Stimulated activated CD4-positive, alpha-beta T cell treated with anti-CD3 and anti-CD28 coated beads, Interleukin-1b, Interleukin-23, amount 100 ng/mL, for 1 hour (primary cell): ENCODE measurements at places on chromosomes 16 and 17.

GRCh38 chr16:4609200-4610010 lies 5.3 kb downstream of the UBALD1 start:
- DNase-seq, result no peak

GRCh38 chr16:83730812-83731211 lies 77.0 kb upstream of the HSBP1 start:
- no peak for DNase-seq

DNA sequence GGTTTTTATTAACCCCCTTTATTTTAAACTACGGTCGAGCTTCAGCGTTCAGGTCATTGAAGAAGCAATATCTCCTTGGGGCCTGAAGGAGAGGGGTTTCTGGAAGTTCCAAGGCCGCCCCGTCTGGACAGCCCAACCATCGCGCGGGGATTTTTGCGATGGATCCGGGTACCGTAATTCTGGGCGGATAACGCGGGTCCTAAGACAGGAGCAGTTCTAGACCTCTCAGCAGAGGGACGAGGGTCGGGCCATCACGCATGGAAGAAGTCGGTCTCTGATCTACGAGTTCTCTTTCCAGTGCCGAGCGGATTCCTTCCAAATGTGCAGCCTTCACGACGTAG lies 3.6 kb downstream of the BORCS6 start:
- no peak for DNase-seq

DNA sequence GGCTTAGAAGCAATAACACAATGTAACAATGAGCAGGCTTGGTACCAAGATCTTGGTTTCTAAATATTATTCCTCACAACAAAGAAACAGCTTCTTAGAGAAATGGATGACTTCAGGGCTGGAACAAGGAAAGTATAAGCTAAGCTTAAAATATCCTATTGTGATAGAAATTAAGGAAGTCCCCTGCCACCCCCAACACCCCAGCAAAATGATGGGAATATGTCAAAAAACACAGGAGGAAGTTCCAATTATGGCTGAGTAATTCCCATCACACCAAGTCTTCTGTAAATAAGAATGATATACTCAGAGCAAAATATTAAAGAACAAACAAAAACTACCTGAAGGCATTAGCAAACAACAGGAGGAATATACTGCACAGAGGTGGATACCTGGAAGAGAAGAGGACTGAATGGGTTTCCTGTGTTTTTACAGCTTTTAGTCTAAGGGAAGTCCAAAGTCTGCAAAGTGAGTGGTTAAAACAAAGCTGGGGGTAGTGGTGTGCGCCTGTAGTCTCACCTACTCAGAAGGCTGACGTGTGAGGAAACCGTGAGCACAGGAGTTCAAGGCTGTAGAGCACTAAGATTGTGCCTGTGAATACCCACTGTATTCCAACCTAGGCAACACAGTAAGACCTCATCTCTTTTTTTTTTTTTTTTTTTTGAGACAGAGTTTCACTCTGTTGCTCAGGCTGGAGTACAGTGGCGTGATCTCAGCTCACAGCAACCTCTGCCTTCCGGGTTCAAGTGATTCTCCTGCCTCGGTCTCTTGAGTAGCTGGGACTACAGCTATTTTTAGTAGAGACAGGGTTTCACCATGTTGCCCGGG lies 17.1 kb upstream of the ATP6V0A1 start:
- DNase-seq, result no peak

DNA sequence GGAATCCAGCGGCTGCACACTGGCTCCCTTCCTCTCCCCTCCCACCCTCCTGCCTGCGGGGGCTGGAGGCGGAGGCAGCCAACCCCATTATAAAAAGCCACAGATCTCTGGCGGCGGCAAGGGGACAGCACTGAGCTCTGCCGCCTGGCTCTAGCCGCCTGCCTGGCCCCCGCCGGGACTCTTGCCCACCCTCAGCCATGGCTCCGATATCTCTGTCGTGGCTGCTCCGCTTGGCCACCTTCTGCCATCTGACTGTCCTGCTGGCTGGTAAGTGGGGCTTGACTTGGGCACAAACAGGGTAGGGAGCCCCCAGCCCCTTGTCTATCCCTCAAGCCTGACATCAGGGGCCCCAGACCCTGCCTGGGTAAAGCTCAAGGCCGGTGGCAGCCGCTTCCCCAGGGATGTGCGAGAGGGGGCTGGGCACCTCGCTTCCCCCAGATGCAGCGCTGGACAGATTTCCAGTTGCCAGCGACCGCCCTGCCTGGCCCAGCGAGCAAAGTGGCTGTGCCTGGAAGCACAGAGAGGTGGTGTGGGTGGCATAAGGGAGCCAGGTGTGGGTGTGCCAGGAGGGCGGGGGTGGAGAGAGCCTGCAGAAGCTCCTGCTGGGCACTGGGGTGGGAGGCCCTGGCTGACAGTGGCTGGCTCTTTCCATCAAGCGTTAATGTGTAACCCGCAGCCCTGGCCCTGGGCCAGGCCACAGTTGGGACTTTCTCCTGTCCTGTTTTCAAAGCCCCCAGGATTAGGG lies at the start of gene CX3CL1:
Gene CX3CL1, plus strand, starts transcription at position 119 of the 745 bp plus-strand sequence. Its CDS starts 79 bp downstream, at position 198.
- DNase-seq, result no peak

DNA sequence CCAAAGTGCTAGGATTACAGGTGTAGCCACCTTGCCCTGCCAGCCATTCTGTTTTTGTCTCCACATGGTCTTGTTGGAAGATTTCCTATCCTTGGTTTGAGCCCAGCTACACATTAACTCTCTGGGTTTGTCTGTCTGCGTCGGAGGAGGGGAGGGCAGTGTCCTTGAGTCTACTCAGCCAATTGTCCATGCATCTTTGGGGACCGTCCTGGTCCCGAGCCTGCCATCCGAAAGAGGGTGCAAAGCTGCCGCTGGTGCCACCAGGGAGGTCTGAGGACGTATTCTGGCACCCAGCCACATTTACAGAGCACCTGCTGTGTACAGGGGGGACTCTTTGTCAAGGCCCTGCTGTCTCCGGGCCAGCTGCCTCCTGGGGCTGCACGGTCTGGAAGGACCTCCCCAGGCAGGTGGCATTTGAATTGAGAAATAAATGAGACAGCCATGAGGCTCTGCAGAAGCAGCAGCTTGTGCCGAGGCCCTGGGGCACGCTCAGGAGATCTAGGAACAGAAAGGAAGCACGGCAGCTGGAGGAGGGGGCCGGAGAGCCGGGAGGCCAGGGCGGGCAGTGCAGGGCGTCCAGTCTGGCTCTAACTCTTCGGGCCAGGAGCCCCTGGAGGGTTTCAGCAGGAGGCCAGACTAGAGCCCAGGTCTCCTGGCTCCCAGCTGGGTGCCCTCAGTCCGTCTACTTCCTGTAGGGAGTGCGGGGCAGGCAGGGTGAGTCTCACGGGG lies 1.5 kb downstream of the CYBA start:
- DNase-seq, result no peak

DNA sequence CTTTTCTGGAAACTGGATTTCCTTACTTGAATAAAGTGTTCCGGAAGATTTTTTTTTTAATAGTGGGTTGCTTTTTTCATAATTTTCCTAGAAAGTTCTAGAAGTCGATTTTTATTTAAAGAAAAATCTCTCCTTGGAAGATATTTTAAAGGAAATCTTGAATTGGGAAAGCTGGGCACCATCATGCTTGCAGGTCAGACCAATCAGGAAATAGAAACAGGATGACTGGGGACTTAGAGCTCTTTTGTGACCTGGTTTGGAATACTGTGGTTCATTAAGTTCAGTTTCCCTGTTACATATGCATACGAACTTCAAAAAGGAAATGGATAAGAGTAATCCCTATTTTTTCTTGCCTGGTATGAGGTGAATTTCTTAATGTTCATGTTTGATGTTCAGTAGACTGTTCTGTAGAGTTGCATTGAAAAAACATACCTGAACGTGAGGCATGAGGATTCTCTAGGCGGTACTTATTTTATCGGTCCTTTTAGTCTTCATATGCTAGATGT lies 1.2 kb downstream of the NFATC3 start:
- no peak for DNase-seq

- no peak for DNase-seq
Observed at GRCh38 chr17:66965801-66966262, 1.3 kb downstream of the CACNG4 start.

- no peak for DNase-seq
Observed at GRCh38 chr16:85278839-85279238, 166.6 kb upstream of the CIBAR2 start.

GRCh38 chr17:35666967-35667532 lies 64.4 kb upstream of the RASL10B start:
- DNase-seq, result no peak

- DNase-seq, result no peak
Observed at GRCh38 chr17:16515933-16516332, 23.9 kb upstream of the LRRC75A start.

DNA sequence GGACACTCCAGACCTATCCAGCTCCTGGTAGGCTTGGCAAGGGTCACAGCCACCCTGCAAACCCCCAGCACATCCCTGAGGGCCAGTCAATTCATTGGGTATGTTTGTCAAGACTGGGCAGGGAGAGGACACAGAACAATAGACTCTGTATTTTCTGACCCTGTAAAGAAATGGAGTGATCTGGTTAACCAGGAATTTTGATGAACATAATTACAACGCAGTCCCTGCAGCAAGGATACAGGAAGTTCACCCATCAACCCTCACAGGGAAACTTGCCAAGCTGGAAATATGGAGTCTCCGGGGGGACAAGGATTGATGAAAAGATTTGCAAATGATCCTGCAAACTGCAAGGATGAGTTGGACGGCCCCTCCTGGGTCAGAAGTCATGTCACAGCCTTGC lies 126.1 kb upstream of the RCVRN start:
- no peak for DNase-seq

- no peak for DNase-seq
Observed at GRCh38 chr17:1203111-1203966, 23.6 kb upstream of the ABR start.

GRCh38 chr16:52227851-52228250 lies 319.1 kb downstream of the TOX3 start:
- no peak for DNase-seq

- no peak for DNase-seq
Observed at GRCh38 chr16:3193221-3194212, 5.5 kb downstream of the OR1F1 start.

GRCh38 chr17:32646941-32647340 lies 160.1 kb downstream of the CDK5R1 start:
- no peak for DNase-seq

- DNase-seq, result no peak
Observed at GRCh38 chr17:3639981-3640596, 3.5 kb downstream of the CTNS start.

GRCh38 chr16:50887500-50888298 lies 145.8 kb downstream of the CYLD start:
- no peak for DNase-seq
